ENCODE measurements at places on chromosomes 1 and 21.
A peak's percentile ranks its signal among the peaks of the same experiment; 100 is the strongest.

DNA sequence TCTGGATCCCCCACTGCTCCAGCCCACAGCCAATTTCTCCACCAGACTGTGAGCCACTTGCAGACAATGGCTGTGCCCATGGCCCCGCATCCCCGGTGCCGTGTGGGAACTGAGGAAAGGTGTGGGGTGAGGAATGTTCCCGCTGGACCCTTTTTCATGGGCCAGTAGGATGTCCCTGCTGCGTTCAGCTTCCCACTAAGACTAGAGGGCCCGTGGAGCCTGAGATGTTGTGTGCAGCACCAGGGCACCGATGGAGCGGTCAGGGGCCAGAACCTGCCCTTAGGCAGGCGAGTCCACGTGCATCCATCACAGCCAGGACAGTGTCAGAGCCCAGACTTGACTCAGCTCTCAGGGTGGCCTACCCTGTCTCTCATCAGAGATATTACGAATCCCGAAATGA is 105.7 kb upstream of the COL6A1 start:
- no peak for DNase-seq

DNA sequence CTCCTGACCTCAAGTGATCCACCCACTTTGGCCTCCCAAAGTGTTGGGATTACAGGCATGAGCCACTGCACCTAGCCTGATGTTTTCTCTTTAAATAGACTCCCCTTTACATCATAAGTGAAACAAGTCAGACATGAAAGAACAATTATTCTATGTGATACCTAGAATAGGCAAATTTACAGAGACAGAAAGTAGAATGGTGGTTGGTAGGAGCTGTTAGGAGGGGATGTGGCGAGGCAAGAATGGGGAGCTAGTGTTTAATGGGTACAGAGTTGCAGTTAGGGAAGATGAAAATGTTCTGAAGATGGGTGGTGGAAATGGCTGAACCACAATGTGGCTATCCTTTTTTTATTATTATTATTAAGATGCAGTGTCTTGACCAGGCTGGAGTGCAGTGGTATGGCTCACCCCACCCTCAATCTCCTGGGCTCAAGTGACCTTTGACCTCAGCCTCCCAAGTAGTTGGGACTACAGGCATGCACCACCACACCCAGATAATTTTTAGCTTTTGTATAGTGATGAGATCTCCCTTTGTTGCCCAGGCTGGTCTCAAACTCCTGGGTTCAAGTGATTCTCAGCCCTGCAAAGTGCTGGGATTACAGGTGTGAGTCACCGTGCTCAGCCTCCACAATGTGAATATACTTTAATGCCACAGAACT is 28.4 kb downstream of the ELF3 start:
- no peak for DNase-seq

DNA sequence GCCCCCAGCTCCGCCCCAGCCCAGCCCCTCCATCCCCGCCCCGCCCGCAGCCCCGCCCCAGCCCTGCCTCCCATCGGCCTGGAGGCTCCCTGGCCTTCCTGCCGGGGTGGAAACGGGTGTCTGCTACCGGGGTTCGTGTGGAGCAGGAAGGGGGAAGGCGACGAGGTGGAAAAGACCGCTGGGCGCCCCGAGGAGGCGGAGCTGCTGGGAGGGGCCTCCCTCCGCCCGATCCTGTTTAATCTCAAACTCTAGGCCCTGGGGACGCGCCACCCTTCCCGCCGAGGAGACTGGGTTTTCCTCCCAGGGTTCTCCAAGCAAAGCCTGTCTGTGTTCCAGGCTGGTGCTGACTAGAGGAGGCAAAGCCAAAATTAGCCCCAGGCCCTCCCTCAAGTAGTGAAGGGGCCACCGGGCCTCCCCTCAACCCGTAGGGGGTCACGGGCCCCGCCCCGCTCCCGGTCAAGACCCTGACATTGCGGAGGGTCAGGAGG is 16.2 kb upstream of the TTLL10 start:
- peak; percentile 77 for DNase-seq

DNA sequence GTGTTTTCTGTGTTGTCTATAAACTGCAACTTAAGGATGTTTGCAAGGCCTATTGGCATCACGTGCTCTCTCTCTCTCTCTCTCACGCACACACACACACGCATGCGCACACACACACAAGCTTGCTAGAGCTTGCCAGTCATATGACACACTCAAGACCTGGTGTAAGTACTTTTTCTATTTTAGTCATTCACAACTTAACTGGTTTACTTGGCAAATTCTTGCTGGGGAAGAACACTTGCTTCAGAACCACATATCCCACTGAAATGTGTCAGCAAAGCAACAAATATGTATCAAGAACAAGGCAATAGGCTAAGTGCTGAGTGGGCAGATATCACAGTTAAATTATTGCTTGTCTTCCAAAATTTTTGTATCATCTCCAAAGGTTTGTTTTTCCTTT is 107.8 kb downstream of the DISC1 start:
- peak; percentile 57 for DNase-seq

DNA sequence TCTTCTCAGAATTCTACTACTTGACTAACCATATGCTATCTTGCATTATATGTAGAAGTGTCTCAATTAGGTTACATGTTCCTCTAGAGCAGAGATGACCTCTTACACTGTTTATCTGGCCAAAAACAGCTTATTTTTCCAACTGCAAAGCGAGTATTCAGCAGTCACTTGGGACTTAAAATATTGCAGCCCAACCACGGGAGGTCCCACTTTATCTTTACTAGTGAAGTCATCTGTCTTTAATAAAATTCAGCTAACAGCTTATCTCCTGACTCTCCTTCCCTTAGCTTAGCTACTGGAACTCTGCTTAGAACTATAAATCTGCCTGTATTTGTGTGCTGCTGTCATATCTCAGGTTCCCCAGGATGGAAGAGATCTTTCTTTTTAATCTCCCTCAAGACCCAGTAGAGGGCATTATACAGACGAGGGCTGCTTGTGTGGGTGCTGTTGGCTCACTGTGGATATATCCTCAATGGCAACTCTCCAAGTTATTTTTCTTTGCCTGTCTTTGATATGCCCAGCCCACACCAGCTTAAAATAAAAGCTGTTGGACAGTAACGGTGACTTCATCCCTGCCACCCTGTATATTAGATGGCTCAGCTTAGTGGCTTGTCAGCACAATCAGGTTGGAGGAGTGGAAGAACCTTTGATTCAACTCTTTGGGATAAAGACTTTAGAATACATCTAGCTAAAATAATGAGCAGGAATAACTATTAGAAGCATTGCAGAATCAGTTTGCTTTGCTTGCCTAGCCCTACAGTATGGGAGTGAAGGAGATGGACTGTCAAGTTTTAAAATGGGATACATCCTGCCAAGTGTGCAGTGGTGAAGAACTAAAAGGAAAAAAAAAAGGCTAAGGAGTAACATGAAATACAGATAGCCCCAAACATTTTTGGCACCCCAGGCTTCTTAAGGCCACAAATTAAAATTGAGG is 9.6 kb downstream of the ENSA start:
- DNase-seq, result no peak

DNA sequence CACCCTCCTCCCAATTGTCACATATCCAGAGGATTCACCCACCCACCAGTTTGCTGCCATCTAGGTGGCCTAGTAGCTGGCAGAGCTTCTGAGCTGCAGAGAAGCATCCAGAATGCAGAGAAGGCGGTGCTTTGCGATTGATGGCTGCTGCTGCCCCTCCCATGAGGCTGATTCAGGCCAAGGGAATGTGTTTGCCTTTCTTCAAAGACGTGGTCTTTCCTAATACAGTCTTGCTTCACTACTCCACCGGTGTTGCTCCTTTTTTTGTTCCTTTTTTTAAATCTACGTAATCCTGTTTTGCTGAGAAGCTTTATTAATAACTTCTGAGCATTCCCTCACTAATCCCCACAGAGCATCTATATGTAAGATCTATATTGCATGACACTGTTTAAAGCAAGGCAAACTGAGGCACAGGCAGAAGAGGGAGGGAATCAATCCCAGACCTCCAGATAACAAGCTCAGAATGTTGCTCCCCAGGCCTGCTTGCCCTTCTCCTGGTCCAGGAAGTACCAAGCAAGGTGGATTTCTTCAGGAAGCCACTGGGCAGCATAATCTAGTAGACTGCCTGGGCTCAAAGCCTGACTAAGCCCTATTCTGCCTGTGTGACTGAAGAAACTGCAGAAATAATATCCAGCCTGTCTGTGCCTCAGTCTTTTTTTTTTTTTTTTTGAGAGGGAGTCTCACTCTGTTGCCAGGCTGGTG is 275.5 kb upstream of the FMN2 start:
- no peak for DNase-seq

DNA sequence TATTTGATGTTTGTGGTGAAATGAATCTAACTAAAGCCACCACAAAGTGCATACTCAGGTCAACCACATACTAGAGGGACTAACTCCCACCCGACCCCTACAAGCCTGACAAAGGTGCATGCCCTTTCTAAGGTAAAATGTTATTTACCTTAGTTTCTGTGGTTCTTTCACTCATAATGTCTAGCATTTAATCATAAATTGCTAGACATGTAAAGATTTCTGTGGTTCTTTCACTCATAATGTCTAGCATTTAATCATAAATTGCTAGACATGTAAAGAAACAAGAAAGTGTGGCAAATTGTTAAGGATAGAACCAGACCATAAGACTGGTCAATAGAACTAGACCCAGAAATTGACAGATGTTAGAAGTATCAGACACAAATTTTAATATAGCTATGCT is 193.0 kb upstream of the PBX1 start:
- no peak for DNase-seq

All from activated CD4-positive, alpha-beta T cell treated with anti-CD3 and anti-CD28 coated beads, Interleukin-2, amount 50 U/mL, for 16 hours (primary cell).